ENCODE measurements at places on chromosomes 16 and 17. TPM values are rescaled to one million over a fixed set of nuclear protein-coding genes. Genes with fewer than 3 reads are reported as not detected.

The SCNN1B gene
- 2.5 TPM for polyA plus RNA-seq

The AIPL1 gene
- 0.14 TPM for polyA plus RNA-seq

The CTDNEP1 gene
- polyA plus RNA-seq, result 177 TPM

The ACSM2A gene
- polyA plus RNA-seq, result 0.71 TPM

The HS3ST2 gene
- polyA plus RNA-seq, result 16.6 TPM

The RSKR gene
- 21.6 TPM for polyA plus RNA-seq
